ENCODE measurements at places on chromosomes 5 and 9.

DNA sequence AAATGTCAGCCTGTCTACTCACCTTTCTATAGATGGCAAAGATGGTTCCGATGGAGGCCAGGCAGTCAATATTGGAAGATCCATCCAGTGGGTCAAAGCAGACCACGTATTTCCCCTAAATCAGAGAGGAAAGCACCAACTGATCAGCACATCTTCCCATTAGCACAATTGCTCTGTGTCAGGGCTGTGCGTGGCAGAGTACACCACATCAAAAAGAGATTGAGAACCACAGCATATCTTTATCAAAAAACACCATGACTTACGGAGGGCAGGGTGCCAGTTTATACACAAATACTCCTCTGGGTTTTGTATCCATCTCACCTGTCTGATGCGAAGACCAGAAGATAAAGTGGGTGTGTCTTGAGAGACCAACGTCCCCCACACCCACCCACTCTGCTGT, 9.1 kb downstream of the FBP2 start:
- DNase-seq = no peak

- DNase-seq = no peak
These were observed 441.6 kb downstream of the CETN3 start for GRCh38 chr5:89967771-89968444.

DNA sequence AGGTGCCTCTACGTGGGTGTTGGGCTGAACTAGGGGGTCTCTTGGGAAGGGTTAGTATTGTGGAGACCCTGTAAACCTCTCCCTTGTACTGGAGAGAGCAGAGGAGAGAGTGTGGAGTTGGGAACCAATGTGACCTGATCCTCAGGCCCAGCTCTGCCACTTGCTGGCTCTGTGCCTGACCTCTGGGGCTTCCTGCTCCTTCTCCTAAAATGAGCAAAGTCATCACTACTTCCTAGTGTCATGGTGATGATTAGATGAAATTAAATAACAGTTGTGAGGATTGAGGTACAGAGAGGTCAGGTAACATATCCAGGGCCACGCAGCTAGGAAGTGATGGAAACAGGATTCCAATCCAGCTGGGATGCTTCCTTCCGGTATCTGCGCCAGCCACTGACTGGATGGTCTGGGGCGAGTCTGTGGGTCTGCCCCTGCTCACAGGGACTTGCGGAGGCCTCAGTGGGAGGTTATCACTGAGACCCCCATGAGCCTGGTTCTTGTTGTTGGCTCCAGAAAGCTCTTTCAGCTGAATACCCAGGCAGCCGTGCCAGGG, 9.2 kb downstream of the GALNT10 start:
- no peak for DNase-seq

DNA sequence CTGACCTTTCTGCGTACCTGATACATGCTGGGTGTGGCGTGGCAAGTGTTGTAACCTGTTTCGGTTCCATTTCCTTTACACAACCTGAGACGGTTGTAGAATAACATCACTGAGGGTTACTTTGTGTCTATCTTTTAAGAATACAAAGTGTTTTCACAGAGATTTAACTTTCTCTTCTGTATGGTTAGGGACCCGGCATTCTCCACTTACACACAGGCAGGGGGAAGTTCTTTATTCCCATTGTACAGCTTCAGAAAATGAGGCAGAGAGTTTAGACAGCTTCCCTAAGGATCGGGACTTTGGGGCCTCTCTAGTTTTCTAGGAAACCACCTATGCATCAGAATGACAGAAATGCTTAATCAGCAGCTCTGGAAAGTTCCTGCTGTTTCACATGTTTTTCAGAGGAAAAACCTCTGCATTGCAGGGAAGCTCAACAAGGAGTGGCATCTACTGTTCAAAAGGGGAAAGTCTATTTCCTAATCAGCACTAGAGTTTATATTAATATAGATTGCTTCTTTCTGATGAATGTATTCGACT, 41.3 kb downstream of the CAST start:
- DNase-seq = no peak

- DNase-seq = no peak
These were observed 18.7 kb upstream of the SPATA31E1 start for GRCh38 chr9:87863882-87864465.

All from posterior cingulate gyrus (tissue), 11 donors.